ENCODE measurements at places on chromosomes 4 and X. TPM values are rescaled to one million over a fixed set of nuclear protein-coding genes. Genes with fewer than 3 reads are reported as not detected.

DNA sequence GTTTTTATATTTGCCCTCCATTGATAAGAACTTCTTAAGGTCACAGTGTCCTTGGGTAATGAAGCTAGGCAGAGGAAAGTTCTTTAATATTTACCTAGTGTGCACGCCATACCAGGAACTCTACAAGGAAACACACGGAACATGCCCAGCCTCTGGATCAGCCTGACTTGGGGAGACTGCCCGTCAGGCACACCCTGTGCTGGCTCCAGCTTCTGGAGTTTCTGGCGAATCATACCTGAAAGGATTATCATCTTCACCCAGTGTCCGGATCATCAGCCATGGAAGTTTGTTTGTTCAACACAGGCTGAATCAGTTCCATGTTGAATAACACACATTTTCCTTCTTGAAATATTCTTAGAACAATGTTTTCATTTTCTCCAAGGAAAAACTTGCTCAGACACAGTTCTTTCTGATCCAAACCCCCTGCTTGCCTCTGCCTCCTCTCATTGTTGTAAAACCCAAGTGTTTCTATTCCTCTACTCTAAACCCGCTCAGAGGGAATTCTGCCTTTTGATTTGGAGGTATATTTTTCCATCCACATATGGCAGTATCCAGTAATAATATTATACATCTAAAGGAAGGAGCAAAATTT lies 176.7 kb downstream of the SHROOM3 start:
- H3K4me1 ChIP-seq: no peaks in the 10 kb centered on the region
- no peak overlapping the region for H3K4me3 ChIP-seq
- H3K27me3 ChIP-seq: no peaks in the 10 kb centered on the region
- no peak for DNase-seq
- H3K36me3 ChIP-seq: no peaks in the 10 kb centered on the region

GRCh38 chr4:72582853-72583252 lies 13.8 kb upstream of the ADAMTS3 start:
- DNase-seq: no peak
- H3K27me3 ChIP-seq: no peaks in the 10 kb centered on the region
- H3K4me1 ChIP-seq: no peaks in the 10 kb centered on the region
- H3K36me3 ChIP-seq: no peaks in the 10 kb centered on the region
- H3K27ac ChIP-seq: no peak overlapping the region

GRCh38 chr4:158636619-158637018 lies 35.1 kb downstream of the C4orf46 start:
- H3K4me1 ChIP-seq: no peaks in the 10 kb centered on the region
- no peak overlapping the region for H3K27ac ChIP-seq
- no peaks in the 10 kb centered on the region for H3K36me3 ChIP-seq
- H3K27me3 ChIP-seq: no peaks in the 10 kb centered on the region

DNA sequence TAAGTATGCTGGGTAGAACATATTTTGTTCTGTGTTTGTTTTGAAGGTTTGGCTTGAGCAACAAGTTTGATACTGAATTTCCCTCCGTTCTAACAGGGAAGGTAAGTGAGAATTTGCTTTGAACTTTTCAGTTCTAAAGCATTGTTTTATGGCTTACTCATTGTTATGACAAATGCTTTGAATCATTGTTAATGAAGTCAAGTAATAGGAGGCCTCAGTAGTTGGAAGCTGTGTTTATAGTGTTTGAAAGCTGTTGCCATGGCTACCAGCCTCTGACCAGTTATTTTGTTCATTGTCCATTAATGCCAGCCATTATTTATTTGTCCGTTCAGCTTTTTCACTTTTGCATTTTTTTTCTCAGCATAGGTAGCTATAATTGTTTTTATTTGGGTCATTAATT lies 14.4 kb downstream of the CHIC1 start:
- H3K4me1 ChIP-seq: no peaks in the 10 kb centered on the region
- H3K27me3 ChIP-seq: no peaks in the 10 kb centered on the region
- no peak overlapping the region for H3K4me3 ChIP-seq
- DNase-seq: no peak
- H3K27ac ChIP-seq: no peak overlapping the region

GRCh38 chr4:30721185-30722091 lies 1.3 kb downstream of the PCDH7 start:
- H3K27ac ChIP-seq: peak overlapping the region; percentile 75
- H3K4me3 ChIP-seq: peak overlapping the region; percentile 79
- peaks cover 88% of the 10 kb centered on the region for H3K4me1 ChIP-seq

DNA sequence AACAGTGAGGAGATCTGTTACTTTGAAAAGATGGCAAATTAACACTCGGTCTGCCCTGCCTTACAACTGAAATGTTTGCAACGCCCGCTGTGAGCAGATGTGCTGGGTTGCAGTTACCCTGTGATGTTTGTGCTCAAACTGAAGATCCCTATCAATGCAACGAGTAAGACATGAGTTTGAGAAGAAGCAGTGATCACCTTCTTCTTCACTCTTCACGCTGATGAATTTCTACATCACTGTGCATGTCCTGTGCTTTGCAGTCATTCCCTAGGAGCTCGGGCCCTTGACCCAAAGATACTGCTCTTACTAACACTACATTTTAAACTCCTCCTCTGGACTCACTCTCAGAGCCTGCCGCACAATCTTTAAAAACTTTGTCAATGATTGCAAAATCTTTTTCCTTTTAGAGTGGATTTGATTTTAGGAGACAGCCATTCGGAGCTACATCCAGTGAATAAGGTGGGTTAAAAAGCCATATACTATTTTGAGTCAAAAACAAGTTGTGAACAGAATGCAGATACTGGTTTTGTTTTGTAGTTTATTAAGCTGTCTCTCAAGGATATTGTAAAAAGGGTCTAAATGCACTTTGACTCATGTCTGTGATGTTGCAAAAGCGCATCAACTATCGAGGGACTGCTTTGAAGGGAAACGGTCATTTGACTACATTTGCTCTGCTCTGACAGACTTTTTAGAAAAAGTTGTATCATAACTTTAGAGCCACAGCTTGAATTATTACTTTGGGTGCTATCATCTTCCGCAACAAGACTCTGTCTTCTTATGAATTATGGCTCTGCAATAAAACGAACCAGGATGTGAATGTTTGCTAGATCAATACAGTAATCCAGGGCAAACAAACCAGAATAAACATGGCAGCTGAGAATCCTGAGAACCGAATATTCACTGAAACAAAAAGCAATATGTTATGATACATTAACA lies 5.7 kb upstream of the RHOH start:
- H3K27ac ChIP-seq: peak overlapping the region; percentile 50
- peaks cover 3% of the 10 kb centered on the region for H3K4me1 ChIP-seq
- no peaks in the 10 kb centered on the region for H3K36me3 ChIP-seq
- H3K4me3 ChIP-seq: no peak overlapping the region
- H3K27me3 ChIP-seq: no peaks in the 10 kb centered on the region

GRCh38 chr4:48709901-48710300 lies 70.2 kb downstream of the FRYL start:
- H3K4me1 ChIP-seq: no peaks in the 10 kb centered on the region
- no peaks in the 10 kb centered on the region for H3K27me3 ChIP-seq
- no peak overlapping the region for H3K4me3 ChIP-seq
- no peak for DNase-seq

DNA sequence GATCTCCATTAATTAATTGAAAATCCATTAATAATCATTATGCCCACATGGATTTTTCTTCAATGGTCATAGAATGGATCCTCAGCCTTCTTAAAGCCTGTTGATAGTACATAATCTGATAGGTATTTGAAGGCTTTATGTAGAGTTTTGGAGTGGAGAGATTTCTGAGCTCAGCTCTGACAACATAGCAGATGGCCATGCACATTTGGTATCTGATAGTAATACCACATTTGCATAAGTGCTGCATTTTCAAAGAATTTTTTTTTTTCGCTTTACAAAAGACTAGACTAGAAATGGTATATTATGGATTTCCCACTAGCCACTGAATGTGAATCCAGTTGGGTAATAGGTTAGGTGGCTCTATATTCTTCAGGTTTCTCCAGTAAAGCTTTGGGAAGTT lies 440.6 kb downstream of the FGF13 start:
- no peak overlapping the region for H3K27ac ChIP-seq
- H3K4me1 ChIP-seq: no peaks in the 10 kb centered on the region
- no peaks in the 10 kb centered on the region for H3K36me3 ChIP-seq
- no peaks in the 10 kb centered on the region for H3K27me3 ChIP-seq

GRCh38 chrX:85065512-85066198 lies 62.0 kb downstream of the APOOL start:
- no peaks in the 10 kb centered on the region for H3K36me3 ChIP-seq
- H3K27me3 ChIP-seq: no peaks in the 10 kb centered on the region
- H3K27ac ChIP-seq: no peak overlapping the region
- no peak for DNase-seq

GRCh38 chr4:76120199-76120598 lies 28.0 kb downstream of the NUP54 start:
- no peaks in the 10 kb centered on the region for H3K36me3 ChIP-seq
- H3K27me3 ChIP-seq: no peaks in the 10 kb centered on the region
- H3K4me3 ChIP-seq: no peak overlapping the region
- no peak for DNase-seq
- H3K27ac ChIP-seq: no peak overlapping the region
- H3K4me1 ChIP-seq: no peaks in the 10 kb centered on the region

The SAGE1 gene
- not detected for total RNA-seq

The DMD gene
- total RNA-seq: 2.2 TPM

The DMRTC1 gene
- total RNA-seq: not detected

The ZCCHC18 gene
- 0.22 TPM for total RNA-seq

All from esophagus squamous epithelium (tissue), 5 donors.